MM.1S (cell line): ENCODE measurements at places on chromosomes 1 and 21.

- no peak overlapping the region for H3K4me3 ChIP-seq
- no peaks in the 10 kb centered on the region for H3K36me3 ChIP-seq
- H3K27me3 ChIP-seq, result no peaks in the 10 kb centered on the region
Observed at GRCh38 chr1:217953922-217954321, 322.8 kb downstream of the SPATA17 start.

GRCh38 chr21:34499116-34499515, 12.9 kb downstream of the KCNE1 start:
- DNase-seq, result no peak
- no peaks in the 10 kb centered on the region for H3K4me1 ChIP-seq
- H3K27ac ChIP-seq, result no peak overlapping the region
- no peak overlapping the region for H3K4me3 ChIP-seq

GRCh38 chr21:40018871-40019475, 151.7 kb downstream of the PCP4 start:
- H3K4me1 ChIP-seq, result peaks cover 79% of the 10 kb centered on the region
- no peaks in the 10 kb centered on the region for H3K27me3 ChIP-seq
- H3K4me3 ChIP-seq, result no peak overlapping the region
- no peak for DNase-seq
- H3K27ac ChIP-seq, result peak overlapping the region; percentile 4; the same call in 1 of the 2 replicates

- DNase-seq, result peak; percentile 57
- peaks cover 54% of the 10 kb centered on the region for H3K4me1 ChIP-seq
- H3K27me3 ChIP-seq, result peaks cover 5% of the 10 kb centered on the region; the same call in 1 of the 2 replicates
- no peaks in the 10 kb centered on the region for H3K36me3 ChIP-seq
Observed at GRCh38 chr1:11571906-11572616, 82.2 kb downstream of the FBXO2 start.

DNA sequence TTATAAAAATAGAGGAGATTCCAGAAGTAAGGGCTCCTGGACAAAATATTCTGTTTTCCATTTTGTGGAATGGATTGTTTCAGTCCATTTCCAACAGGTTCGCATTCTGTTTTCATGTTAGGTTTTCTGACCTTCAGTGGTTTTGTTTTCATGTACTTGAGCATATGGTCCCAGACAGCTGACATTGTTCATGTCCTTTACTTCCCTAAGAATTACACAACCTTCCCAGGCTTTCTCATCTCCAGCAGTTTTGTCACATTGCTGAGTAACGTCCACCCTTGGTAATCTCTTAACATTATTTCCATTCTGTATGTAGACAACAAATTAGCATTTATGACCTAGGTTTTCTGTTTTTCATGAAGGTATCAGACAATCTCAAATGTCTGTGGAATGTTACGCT, 21.0 kb upstream of the ERRFI1 start:
- H3K36me3 ChIP-seq, result no peaks in the 10 kb centered on the region
- peaks cover 13% of the 10 kb centered on the region for H3K27me3 ChIP-seq
- DNase-seq, result no peak

GRCh38 chr1:76876655-76877395, 9.5 kb downstream of the ST6GALNAC5 start:
- no peak for DNase-seq
- no peaks in the 10 kb centered on the region for H3K4me1 ChIP-seq
- H3K4me3 ChIP-seq, result no peak overlapping the region
- no peaks in the 10 kb centered on the region for H3K27me3 ChIP-seq
- no peak overlapping the region for H3K27ac ChIP-seq

DNA sequence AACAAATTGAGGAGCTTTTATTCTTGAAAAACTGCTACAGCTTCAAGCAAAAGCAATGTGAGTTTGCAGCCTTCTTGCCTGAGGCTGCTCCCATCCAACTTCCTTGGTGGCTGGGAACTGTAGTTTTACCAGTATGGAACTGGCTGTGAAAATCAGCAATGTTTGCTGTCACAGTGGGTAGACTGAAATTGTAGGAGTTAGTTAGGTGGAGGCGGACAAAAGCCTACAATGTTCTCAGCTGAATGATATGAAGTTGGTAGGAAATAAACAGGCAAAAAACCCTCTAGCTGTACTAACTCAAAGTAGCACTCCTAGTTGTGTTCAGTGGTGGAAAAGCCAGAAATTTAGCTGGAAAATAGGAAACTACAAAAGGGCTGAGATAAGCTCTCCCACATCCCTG, 18.5 kb downstream of the HAX1 start:
- H3K27ac ChIP-seq, result no peak overlapping the region
- H3K36me3 ChIP-seq, result no peaks in the 10 kb centered on the region
- H3K4me1 ChIP-seq, result no peaks in the 10 kb centered on the region
- H3K4me3 ChIP-seq, result no peak overlapping the region
- DNase-seq, result no peak

- H3K4me3 ChIP-seq, result no peak overlapping the region
- H3K27ac ChIP-seq, result no peak overlapping the region
- no peaks in the 10 kb centered on the region for H3K4me1 ChIP-seq
- no peak for DNase-seq
Observed at GRCh38 chr1:237867380-237867888, 23.3 kb downstream of the ZP4 start.
